ENCODE measurements at places on chromosomes 16 and 17.

DNA sequence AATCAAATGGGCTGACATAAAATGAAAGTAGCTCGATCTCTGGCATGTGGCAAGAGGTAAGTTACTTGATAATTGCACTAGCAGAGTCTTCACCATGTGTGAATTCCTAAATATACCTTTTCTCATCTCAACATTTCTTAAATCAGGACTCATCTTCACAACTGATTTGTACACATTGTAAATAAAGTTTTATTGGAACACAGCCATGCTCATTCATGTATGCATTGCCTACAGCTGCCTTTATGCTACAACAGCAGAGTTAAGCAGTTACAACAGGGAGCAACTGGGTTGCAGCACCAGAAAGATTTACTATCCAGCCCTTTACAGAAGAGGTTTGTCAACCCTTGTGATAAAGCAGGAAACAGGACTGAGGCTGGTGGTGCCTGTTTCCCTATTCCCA, 48.1 kb downstream of the ARHGAP17 start:
- DNase-seq = no peak

GRCh38 chr17:16243385-16243784, 26.4 kb downstream of the PIGL start:
- no peak for DNase-seq

DNA sequence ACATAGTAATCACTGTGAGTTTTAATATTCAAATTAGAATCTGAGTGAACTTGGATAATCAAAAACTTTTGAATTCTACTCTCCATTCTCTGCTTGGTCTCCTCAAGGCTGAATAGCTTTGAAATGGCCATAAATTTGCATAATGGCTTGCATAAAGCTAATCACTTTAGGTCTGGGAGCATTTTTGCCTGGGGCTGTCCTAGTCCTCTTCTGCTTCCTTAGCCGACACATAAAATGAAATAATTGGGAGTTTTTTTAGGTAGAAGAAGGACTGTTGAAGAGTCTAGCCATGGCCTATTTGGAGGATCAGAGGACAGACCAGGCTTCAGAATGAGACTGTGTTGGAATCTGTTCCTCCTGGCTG, 91.4 kb upstream of the EEF2KMT start:
- DNase-seq = no peak

DNA sequence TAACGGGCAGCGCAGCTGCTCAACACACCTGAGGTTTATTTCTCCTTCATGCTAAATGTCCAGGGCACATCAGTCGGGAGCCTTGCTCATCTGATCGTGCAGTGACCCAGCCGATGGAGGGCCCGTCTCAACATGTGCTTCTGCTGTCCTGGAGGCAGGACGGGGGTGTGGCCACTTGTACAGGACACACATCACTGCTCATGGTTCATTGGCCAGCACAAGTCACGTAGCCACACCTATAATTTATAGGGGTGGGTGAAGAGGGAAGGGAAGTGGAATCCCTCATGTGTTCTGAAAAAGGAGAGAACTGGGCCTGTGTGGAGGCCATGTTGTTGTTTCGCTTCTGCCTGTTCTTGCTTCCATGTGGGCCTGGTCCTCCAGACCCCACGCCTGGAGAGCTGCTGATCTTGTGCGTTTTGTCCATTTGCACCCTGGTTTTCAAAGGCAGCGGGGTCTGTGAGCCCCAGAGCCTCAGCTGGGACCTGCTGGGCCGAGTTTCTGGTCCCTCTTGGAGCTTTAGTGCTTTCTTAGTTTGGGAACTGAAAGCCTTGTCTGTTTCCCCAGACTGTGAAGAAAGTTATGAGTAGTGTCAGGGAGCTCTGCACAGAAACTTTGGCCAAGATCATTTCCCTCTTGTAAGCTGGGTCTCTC, 60.5 kb downstream of the CMIP start:
- DNase-seq = no peak

GRCh38 chr16:57374067-57374534, 1.8 kb downstream of the CX3CL1 start:
- no peak for DNase-seq

DNA sequence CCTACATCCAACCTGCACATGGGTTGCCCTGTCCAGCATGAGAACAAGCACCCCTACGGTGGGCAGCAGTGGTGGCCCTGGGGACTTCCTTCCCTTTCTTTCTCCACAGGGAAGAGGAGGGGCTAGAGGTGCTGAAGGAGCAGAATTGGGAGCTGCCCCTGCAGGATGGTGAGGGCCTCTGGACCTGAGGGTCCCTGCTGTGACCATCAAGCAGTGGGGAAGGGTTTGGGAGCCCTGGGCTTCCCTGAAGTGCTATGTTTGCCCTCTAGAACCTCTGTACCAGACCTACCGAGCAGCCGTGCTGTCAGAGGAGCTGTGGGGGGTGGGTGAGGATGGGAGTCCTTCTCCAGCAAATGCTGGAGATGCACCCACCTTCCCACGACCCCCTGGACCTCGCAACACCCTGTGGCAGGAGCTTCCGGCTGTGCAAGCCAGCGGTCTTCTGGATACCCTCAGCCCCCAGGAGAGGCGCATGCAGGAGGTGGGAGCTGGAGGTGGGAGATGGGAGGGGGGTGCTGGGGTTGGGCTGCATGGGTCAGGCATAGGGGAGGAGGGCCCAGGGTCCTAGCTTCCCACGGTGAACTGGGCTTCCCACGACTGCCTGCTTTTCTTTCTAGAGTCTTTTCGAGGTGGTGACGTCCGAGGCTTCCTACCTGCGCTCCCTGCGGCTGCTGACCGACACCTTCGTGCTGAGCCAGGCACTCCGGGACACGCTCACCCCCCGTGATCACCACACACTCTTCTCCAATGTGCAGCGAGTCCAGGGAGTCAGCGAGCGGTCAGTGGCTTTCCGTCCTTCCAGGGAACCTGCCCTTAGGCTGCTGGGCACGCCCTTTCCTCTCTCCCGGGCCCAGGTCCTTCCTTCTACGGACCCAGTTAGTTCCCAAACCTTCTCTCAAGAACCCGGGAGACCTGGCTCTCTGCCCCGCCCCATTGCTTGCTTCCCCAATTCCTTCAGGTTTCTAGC, 5.0 kb downstream of the ARHGEF15 start:
- DNase-seq = no peak

DNA sequence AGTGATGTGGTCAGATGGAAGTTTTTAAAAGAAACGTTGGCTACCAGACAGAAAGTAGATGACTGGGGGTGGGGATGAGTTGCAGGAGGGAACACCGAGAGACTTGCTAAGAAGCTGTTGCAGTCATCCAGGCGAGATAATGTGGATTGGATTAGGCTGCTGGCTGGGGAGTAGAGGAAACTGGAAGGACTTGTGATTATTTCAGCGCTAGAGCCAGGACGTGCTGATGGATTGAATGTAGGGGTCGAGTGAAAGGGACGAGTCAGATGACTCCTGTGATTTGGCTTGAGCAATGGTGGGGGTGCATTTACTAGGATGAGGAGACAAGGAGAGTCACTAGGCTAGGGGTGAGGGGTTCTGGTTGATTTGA, 88.5 kb downstream of the CLEC16A start:
- no peak for DNase-seq

DNA sequence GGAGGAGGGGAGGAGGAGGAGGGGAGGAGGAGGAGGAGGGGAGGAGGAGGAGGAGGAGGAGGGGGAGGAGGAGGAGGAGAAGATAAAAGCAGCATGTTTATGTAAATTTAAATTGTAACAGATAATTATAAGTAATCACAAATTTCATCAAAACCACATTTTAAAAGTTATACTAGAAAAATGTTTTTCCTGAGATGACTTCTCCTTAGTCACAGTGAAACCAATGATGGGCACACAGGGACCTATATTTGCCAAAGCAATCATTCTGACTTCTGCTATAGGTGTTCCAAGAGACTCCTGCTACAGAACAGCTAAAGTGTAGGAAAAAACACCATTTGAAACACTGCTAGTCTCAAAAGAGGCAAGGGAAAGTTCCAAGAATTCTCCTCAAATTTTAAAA, 66.4 kb downstream of the CEP95 start:
- no peak for DNase-seq

- no peak for DNase-seq
Observed at GRCh38 chr17:66799849-66800537, 34.9 kb upstream of the CACNG5 start.

GRCh38 chr16:81938326-81939163, 72.7 kb downstream of the SDR42E1 start:
- DNase-seq = no peak

GRCh38 chr16:84650062-84650991, 2.0 kb downstream of the KLHL36 start:
- no peak for DNase-seq

DNA sequence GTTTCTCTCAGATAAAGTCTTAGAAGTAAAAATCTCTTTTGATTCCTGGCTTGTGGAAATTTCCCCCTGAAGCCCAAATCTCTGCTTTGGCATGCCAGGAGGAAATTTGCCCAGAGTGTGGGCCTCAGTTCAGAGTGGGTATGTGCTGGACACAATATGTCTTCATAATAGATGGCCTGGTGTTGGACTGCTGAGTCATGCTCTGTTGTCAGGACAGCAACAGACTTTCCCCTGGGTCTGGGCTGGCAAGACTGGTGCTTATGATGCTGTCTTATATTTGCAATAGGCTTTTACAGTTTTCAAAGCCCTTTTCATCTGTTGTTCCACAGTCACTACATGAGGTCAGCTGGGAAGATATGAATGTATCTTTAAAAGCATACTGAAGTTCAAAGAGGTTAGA, 57.0 kb downstream of the SHISA9 start:
- no peak for DNase-seq

- no peak for DNase-seq
Observed at GRCh38 chr17:4551141-4551540, 4.0 kb downstream of the MYBBP1A start.

Measured in activated T-cell treated with anti-CD3 and anti-CD28 coated beads for 1 hour (primary cell).